Myometrial cell (primary cell): ENCODE measurements at places on chromosomes 3 and 15. TPM values are rescaled to one million over a fixed set of nuclear protein-coding genes. Genes with fewer than 3 reads are reported as not detected.

The PLSCR2 gene
- total RNA-seq = 0.18 TPM in 1 of 2 replicates, not detected in the other

The PDIA5 gene
- total RNA-seq = 50.9 and 55.6 TPM in 2 replicates

The ALDH1L1 gene
- 2.7 and 2.9 TPM in 2 replicates for total RNA-seq

The SMCO1 gene
- total RNA-seq = not detected in 2 replicates

The PARP16 gene
- 5.2 and 9.7 TPM in 2 replicates for total RNA-seq

The PLA2G4E gene
- not detected in 2 replicates for total RNA-seq

The SCAANT1 gene
- not detected in 2 replicates for total RNA-seq

The CTXND1 gene
- not detected in 2 replicates for total RNA-seq
